ENCODE measurements at places on chromosomes 16 and 17. TPM values are rescaled to one million over a fixed set of nuclear protein-coding genes. Genes with fewer than 3 reads are reported as not detected.

- DNase-seq, result no peak
Observed at GRCh38 chr17:73065376-73065775, 27.1 kb downstream of the SLC39A11 start.

GRCh38 chr16:88448461-88449266 lies 4.4 kb upstream of the ZFPM1 start:
- no peak for DNase-seq

GRCh38 chr17:63701456-63701820 lies 1.5 kb upstream of the LIMD2 start:
- no peak for DNase-seq

DNA sequence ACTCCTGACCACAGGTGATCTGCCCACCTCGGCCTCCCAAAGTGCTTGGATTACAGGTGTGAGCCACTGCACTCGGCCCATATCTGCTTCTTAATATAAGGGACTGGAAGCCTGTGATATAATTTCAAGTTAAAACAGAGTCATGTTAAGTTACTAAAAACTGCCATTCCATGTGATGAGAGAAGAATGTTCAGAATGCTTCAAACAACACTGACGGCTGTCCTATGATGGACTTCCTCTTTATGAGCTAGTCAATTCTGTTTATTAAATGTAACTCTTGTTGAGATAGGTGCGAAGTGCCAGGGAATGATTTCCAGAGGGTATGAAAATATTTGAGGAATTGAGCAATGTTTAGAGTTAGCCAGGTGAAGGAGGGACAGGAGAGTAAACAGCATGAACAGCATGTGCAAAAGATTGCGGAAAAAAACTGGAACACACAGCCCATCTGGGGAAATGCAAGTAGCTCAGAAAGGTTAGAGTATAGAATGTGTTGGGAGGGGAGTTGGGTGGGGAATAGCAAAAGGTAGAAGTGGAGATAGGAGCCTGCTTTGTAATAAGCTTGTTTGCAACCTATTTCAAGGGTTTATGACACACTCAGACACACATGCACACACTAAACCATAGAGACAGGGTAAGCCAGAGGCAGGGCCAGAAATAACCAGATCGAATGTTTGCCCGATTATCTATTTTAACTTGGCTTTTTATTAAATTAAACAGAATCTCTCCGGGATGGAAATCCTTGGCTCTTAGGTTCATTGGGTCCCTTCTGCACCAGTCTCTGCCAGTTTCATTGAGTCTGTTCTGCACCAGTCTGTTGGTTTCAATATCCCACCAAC lies 135.6 kb upstream of the COX10 start:
- DNase-seq, result no peak

DNA sequence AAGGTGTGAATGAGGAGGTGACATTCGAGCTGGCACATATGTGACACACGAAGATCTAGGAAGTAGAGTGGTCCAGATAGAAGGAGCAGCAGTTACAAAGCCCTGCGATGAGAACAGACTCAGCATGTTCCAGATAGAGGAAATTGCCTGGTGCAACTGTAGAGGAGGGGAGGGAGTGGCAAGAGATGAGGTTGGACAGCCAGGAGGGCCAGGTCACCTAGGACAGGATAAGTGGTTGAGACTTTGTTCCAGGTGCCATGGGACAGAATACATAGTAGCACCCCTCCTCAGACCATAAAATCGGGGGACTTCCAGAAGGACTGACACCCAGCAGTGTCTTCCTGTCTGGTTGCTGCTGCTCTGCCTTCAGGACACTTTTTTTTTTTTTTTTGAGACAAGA lies 11.0 kb upstream of the CENPT start:
- DNase-seq, result no peak

GRCh38 chr17:45110676-45111611 lies 21.4 kb downstream of the PLCD3 start:
- no peak for DNase-seq

GRCh38 chr16:563072-563644 lies 3.0 kb downstream of the PRR35 start:
- no peak for DNase-seq

GRCh38 chr16:83245061-83245460 lies 562.7 kb upstream of the HSBP1 start:
- DNase-seq, result no peak

DNA sequence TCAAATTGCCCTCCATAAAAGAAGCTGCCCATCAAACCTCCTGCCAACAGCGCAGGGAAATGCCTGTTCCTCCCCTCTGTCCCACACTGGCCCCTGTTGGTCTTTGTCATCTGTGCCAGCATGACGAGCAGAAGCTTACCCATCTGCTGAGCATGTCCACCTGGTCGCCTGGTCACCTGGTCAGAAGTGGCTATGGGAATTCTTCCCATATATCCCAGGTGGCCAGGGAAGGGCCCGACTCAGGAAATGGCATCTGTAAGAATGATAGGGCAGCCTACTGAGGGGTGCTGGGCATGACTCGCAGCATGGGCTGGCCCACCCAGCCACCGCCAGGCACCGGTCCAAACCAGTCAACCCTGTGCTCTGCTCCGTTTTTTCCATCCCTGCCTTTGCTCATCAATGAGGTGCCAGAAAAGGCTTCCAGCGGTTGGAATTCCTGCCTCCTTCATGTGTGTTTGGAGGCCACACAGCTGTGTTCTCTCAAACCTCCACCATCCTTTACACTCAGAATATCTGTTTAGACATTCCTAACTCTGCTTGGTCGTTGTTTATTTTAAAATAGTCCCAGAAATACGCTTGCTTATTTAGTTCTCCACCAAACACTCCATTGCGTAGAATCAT lies 145.2 kb downstream of the CLEC16A start:
- no peak for DNase-seq

- no peak for DNase-seq
Observed at GRCh38 chr17:57557834-57558681, 187.0 kb downstream of the CCDC182 start.

DNA sequence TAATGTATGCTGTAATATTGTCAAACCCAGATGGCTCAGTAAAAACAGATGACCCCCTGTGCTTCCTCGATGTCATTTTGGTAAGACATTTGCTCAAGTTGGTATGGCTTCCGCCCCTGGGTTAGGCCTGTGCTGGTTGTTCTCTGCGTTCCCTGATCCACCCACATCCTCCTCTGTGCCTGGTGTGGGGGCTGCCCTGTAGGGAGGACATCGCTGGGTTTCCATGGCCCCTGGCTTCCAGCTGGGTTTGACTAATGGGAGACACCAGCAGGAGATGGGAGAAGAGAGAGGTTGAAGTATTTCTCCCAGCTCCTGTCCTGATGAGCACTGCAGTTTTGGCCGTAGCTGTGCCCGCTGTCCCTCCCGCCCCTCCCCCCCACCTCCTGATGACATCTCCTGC lies 4.4 kb upstream of the MFAP4 start:
- DNase-seq, result no peak

- DNase-seq, result no peak
Observed at GRCh38 chr16:71348262-71349085, 10.0 kb upstream of the CALB2 start.

- DNase-seq, result no peak
Observed at GRCh38 chr16:86833136-86833535, 254.8 kb downstream of the FOXL1 start.

DNA sequence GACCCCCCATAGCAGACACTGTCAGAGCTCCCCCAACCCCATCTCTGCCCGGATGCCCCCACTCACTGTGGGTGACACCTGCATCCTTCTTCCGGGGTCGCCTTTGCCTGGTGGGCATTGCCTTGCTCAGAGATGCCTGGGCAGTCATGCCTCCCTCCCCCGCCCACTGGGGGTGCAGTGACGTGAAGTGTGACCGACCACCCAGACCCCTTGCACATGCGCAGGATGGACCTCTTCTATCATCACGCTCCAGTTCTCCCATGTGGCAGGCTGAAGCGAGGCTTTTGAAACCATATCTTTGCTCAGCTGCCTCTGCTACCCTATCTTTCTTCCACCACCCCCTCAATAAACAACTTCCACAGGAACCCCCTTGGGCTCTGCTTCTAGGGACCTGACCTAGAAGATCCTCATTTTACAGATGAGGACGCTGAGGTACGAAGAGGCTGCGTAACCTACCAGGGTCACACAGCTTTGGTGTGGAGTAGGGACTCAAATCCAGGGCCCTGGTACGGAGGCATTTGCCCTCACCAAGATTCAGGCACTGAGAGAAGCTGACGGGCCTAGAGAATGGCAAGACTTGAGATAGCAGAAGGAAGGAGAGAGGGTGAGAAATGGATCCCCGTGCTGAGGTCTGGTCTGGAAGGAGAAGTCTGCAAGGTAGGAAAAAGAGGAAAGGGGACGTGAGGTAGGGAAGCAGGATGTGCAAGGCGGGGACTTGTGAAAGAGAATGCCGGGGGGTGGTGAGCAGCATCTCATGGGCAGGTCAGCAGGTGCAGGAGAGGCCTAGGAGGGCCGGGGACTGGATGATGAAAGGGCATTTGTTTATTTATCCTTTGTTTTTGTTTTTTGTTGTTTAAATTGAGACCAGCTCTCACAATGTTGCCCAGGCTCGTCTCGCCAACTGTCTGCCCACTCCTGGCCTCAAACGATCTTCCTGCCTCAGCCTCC lies 14.4 kb downstream of the NLRC5 start:
- no peak for DNase-seq

- DNase-seq, result no peak
Observed at GRCh38 chr16:25431472-25431871, 173.8 kb upstream of the ZKSCAN2 start.

- no peak for DNase-seq
Observed at GRCh38 chr17:50660887-50661345, 26.2 kb downstream of the ABCC3 start.

- no peak for DNase-seq
Observed at GRCh38 chr17:60557805-60558204, 31.8 kb upstream of the APPBP2 start.

DNA sequence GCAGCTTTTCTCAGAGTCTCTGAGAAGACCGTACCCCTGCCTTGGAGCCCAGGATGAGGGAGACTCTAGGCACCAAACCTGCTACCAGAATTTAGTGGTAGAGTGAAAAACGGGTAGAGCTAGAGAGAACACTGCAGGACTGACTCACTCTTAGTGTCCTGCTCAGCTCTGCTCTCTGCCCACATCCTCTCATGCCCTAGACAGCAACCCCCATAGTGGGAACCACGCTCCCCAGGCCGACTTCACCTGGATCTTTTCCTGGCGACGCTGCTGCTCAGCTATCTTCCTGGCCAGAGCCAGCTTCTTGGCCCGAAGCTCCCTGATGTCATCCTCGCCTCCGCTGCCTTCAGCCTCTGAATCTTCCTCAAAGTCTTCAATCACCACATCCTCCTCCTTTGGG lies 26.7 kb downstream of the HIC1 start:
- no peak for DNase-seq

- DNase-seq, result peak; percentile 84
Observed at GRCh38 chr16:71927383-71927782, 32.1 kb downstream of the IST1 start.

- no peak for DNase-seq
Observed at GRCh38 chr17:71790791-71791190, 330.0 kb upstream of the SOX9 start.

GRCh38 chr17:81036197-81036941 lies 1.4 kb downstream of the BAIAP2 start:
- no peak for DNase-seq

DNA sequence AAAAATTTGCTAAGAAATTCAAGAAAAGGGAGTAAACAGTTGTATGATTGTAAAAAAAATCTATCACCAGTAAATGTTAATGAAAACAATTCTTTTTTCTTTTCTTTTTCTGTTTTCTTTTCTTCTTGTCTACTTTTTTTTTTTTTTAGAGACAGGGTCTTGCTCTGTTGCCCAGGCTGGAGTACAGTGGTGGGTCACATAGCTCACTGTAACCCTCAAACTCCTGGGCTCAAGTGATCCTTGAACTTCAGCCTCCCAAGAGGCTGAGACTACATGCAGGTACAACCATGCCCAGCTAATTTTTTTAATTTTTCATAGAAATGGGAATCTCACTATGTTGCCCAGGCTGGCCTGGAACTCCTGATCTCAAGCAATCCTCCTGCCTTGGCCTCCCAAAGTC lies 57.2 kb upstream of the SIAH1 start:
- no peak for DNase-seq

GRCh38 chr17:76989519-76989918 lies 121.3 kb downstream of the MGAT5B start:
- DNase-seq, result no peak

DNA sequence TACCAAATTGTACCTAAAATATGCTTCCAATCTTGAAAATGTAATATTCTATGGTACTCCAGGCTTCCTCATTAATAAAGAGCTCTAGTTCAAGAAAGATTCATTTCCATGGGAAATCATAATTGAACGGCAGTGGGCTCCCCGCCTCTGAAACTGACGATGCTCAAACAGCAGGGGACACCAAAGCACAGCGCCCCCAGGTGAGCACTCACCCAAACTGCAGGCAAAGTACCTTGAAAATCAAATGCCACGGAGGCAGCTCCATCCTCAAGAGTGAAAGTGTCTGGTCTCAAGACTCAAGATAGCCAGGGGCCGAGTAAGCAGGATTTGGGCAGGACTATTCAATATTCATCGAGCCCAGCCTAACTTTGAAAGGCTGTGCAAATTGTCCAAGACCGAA lies 217.4 kb upstream of the TNRC6C start:
- DNase-seq, result no peak

DNA sequence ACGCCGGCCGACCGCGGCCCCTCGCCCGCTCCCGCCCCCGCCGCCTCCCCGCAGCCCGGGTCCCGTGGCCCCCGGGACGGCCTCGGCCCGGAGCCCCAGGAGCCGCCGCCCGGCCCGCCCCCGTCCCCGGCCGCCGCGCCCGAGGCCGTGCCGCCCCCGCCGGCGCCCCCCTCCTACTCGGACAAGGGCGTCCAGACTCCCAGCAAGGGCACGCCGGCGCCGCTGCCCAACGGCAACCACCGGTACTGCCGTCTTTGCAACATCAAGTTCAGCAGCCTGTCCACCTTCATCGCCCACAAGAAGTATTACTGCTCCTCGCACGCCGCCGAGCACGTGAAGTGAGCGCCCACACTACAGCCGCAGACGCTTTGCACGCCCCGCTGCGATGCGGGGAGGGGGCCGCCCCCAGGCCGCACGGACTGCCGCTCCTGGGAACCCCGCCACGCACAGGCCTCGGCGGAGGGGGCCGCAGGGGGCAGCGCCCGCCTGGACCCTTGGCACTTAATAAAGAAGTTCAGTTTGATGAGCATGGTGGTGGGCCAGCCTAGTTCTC lies 35.5 kb upstream of the ZC3H18 start:
- no peak for DNase-seq

GRCh38 chr16:88384222-88385111 lies 1.7 kb downstream of the ZNF469 start:
- DNase-seq, result no peak

The C16orf89 gene
- not detected for total RNA-seq

The TPSD1 gene
- not detected for total RNA-seq

The RNF222 gene
- total RNA-seq, result not detected

The GPR142 gene
- total RNA-seq, result not detected

The KRT27 gene
- total RNA-seq, result not detected

The HIC1 gene
- total RNA-seq, result 34.6 TPM

The NPB gene
- total RNA-seq, result 0.20 TPM

The TBC1D3E gene
- not detected for total RNA-seq

The AXIN1 gene
- 23.5 TPM for total RNA-seq

All from pulmonary artery endothelial cell (primary cell).